ENCODE measurements at places on chromosomes 3 and 15. TPM values are rescaled to one million over a fixed set of nuclear protein-coding genes. Genes with fewer than 3 reads are reported as not detected.

ABI3BP gene
- 14.5 TPM for total RNA-seq

TMPRSS7 gene
- not detected for total RNA-seq

TRANK1 gene
- total RNA-seq, result 7.7 TPM

CCNB2 gene
- total RNA-seq, result 30.1 TPM

CCDC66 gene
- 11.9 TPM for total RNA-seq

FMN1 gene
- 0.04 TPM for total RNA-seq

FGF12 gene
- total RNA-seq, result 1.3 TPM

CD276 gene
- total RNA-seq, result 39.8 TPM

IQCH gene
- 1.4 TPM for total RNA-seq

ACAN gene
- total RNA-seq, result under 0.01 TPM

MCTP2 gene
- 3.5 TPM for total RNA-seq

CLSTN2 gene
- total RNA-seq, result 0.07 TPM

ADAMTS17 gene
- total RNA-seq, result 0.13 TPM

HCN4 gene
- not detected for total RNA-seq

LPCAT4 gene
- 6.7 TPM for total RNA-seq

NBEAL2 gene
- 24.3 TPM for total RNA-seq

TRH gene
- total RNA-seq, result not detected

GXYLT2 gene
- total RNA-seq, result 0.40 TPM

Measured in pulmonary artery endothelial cell (primary cell).